NCI-H2171 (cell line): ENCODE measurements at places on chromosomes 4 and X.

GRCh38 chr4:163523791-163524365 lies 29.4 kb downstream of the TMA16 start:
- no peak for DNase-seq

DNA sequence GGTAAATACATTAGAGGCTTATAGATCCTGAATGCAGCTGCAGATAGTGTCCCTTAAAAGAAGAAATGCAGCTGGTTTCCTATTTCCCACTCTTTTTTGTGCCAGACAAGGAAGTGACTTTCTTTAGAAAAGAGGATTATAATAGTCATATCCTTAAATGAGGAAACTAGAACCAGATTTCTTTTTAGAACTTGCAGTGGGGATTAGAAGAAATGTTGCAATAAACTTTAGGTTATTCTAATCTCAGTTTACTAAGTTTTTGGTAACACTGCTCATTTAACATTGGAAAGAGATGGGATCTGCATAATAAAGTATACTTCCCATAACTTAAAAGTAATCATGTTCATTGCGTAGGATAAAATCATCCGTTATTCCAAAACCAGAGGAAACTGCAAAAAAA lies 101.9 kb downstream of the SLIT2 start:
- no peak for DNase-seq

DNA sequence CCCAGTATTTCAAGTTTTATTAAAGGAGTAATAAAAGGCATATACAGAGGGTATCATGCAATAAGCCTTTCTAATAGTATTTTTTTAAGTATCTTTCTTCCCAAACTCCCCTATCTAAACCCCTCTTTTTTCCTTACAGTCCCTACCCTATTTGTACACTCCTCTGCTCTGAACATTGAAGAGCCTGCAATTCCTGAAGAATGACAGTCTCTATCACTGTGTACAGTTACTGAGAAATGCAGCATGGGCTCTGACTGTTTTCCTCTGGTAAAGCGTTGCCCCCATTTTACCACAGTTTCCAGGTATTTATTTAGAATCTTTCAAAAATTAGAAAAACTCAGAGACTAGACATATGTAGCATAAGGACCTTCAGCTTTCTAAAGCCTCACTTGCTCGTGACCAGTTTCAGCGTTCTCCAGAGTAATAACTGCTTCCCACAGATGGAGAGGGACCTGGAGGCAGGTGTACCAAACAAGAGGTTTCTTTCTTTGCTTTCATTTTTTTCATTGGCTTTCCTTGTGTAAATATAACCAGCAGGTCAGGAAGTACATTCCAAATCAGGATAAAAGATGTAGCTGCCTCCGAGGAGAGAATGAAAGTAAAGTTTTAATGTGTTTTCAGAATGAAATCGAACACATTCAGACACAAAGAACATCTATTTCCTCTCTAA lies 230.8 kb downstream of the CFAP299 start:
- no peak for DNase-seq

- no peak for DNase-seq
These were observed 96.9 kb upstream of the GPRIN3 start for GRCh38 chr4:89404530-89404929.

DNA sequence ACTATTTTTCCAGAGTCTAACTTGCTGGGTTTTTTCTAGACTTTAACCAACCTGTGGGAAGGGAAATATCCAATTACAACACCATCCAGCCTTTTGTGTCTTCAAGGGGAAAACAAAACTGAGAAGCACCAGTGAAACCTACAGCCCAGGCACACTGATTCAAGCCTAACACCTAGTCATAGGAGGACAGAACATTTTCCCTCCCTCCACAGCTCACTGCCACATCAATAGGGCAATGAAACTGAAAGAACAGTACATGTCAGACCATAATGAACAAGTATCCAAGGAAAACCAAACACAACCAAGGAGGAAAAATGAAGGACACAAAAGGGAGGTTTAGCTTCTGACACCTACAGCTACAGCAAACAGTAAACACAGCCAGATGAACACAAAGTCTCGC lies 17.6 kb downstream of the MAGEA8 start:
- DNase-seq, result no peak

- DNase-seq, result no peak
These were observed 78.1 kb upstream of the TRIM2 start for GRCh38 chr4:153126137-153126536.

DNA sequence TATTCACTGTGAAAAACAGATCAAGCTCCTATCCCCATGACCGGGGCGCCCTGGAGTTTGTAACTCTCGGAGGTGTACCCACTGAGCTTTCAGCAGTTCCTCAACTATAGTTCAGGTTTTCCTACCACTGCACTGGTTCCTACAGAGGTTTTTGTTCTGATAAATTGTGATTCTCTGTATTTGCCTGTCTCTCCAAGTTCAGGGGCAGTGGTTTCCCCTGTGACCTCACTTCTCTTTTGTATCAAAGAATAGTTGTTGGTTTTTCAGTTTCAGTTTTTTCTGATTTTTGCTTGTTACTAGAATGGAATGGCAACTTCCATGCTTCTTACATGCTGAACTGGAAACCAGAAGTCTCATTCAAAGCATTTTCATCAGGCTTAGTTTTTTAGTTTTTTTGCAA lies 56.8 kb upstream of the PLS3 start:
- no peak for DNase-seq

GRCh38 chrX:11103751-11104150 lies 7.4 kb upstream of the HCCS start:
- no peak for DNase-seq

DNA sequence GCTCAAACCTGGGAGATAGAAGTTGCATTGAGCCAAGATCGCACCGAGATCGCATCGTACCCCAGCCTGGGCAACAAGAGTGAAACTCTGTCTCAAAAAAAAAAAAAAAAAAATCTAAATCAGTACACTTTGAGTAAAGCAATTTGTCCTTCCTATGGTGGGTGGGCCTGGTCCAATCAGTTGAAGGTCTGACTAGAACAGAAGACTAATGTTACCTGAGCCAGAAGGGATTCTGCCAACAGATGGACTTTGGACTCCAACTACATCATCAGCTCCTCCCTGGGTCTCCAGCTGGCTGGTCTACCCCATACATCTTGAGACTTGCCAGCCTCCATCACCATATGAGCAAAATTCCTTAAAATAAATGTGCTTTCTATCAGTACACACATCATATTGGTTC lies 155.2 kb downstream of the DHRSX start:
- no peak for DNase-seq

GRCh38 chrX:13515211-13515930 lies 54.0 kb upstream of the EGFL6 start:
- DNase-seq, result no peak

- no peak for DNase-seq
These were observed 54.2 kb upstream of the SPANXN3 start for GRCh38 chrX:143571521-143571920.

DNA sequence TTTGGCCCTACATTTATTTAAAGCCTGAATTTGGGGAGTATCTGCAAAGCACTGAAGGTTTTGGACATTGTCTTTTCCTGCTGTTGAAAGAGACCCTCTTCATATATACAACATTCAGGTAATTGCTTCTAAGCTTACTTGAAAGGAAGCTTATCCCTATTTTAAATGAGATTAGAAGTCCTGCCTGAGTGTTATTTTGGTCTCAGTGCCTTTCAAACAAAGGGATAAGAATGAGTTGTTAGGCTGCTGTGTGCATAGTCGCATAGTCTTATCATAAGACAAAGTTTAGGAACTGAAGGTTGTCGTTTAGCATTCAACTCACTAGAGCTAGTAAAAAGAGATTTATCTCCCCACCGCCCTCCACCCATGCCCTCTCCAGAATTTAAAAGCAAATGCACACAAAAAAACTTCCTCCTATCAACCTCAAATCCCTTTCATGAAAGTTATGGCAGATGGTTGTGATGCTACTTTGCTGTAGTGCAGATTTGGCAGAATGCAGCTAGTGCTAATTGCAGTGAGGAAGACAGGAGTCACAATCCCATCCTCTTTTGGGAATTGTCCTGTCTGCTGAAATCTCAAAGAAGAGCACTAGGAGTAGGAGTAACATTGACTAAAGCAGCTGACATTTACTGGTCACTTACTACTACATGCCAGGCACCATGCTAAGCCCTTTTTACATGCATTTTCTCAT lies 5.8 kb downstream of the HERC3 start:
- DNase-seq, result no peak

DNA sequence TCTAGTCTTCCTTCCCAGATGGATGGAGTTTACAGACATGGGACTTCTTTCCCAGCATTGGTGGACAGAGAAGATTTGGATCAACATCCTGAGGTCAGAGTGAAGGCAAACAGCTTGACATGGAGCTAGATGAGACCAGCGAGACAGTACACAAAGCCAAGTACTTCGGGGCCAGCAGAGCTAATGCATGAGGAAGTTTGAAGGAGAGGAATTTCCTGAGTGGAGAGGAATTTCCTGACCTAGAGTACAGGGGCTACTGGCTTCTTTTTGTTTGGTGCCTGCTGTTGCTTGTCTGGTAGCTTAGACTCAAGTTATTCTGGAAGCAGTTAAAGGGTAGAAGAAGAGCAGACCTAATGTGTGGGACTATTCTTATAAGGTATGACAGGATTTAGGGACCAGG lies 69.1 kb upstream of the EOLA2 start:
- no peak for DNase-seq

DNA sequence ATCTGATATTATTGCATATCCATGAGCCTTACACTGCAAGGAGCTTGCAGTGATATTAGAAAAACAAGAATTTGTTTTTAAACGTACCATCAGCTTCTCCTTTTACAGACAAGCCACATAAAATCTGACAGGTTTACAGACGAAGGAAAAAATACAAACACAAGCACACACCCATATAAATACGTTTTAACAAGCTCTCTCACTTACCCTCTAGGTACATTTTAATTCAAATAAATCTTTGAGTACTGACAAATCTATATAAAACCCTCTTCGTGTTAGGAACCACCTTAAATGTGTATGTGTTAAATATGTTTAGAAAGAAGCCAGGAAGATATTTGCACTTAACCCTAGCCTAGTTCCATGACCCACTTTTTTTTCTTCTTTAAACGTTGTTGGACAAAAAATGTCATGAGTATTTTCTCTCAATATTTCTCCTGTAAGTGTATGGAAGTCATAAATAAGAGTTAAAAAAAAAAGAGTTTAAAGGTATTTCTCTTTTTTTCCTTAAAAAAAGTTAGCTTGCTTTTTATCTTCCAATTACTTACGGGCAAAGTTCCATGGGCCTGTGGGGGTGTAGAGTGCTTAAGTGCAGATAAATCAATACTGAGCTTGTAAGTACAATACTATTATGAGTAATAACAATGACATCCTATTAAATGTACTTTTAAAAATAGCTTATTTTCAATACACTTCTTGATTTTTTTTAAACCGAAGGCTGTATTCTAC lies 1.5 kb downstream of the ARAP2 start:
- DNase-seq, result no peak

DNA sequence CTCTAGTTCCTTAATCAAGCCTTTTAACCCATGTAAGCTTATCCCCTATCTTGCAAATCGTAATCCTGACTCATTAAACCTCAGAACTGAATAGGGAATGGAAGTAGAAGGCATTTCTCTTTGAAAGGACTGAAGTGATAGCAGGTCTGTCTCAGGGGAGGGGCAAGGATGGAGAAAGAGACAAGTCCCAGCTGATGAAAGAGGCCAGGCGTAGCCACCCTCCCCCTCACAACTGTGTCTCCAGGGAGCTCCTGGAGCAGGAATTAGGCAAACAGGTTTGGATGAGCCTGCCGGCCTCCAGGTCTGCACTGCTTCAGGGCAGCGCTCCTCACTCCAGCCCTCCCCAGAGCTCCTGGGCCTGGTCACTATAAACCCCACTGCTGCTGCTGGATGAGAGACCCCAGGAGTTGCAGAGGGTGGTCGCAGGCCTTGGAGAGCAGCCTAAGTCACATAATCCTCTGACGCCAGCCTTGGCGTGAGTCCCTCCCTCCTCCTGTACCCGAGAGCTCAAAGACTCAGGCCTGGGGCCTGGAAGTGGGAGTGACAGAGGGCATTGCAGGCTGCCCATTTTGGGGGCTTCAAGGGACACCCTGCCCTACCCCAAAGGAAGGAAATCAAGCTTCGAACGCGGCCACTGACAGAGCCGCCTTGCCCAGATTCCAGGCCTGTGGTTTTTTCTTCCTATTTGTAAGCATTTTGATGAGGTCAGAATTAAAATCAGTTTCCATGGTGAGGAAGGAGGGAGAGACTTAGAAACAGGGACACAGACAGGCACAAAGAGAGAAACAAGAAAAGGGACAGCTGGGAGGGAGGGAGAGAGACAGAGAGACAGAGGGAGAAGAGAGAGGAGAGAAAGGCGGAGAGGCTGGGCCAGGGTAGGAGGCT lies 21.2 kb upstream of the MSX1 start:
- no peak for DNase-seq

DNA sequence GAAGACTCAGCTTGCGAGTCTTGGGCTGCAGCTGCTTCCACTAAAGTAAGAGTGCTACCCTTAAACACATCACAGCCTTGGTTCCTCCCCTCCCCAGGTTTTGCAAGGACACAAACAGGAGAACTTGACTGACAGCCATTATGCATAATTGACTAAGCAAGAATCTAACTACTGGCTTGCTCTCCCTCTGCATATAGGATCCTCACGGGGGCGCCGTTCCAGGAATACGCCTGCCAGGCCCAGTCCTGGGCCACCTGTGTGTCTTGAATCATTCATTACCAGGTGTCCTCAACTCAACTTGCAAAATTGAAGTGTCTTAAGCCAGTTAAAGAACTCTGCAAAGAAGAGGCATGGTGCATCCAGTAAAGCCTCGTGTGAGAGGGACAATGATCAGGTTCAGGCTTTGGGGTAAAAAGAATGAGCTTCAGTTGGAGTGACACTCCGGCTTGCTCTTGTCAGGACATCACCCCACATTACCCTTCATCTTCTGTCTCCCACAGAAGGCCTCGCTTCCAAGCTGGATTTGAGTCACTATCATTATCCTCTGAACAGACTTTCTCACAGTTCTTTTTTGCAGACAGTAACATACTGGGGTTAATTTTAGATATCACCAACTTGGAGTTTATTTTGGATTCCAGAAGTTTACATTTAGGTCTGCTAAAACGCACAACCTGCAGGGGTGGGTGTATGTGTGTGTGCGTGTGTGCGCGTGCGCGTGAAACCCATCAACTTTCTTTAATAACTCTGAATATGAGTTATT lies 273.5 kb upstream of the HS3ST1 start:
- DNase-seq, result no peak

GRCh38 chr4:183392377-183392776 lies 52.1 kb upstream of the CDKN2AIP start:
- DNase-seq, result no peak

DNA sequence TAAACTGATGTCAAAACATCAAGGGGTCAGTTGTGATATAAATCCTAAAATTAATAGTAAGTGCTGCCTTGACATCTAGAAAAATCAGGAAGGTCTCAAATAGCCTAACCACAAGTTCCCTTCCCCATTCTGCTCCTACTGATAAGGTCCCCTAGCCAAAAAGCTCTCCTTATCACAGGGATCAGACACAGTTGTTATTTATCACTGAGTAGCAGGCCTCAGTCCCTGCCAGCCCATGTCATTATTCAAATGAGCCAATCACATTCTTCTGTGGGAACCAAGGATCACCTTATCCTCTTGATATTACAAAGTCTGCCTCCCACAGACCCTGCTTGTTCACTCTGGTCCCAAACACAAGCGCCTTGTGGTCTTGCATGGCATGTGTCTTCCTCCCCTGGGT lies 23.3 kb upstream of the TMEM255A start:
- DNase-seq, result no peak

GRCh38 chr4:100062921-100063320 lies 112.8 kb upstream of the H2AZ1 start:
- DNase-seq, result no peak

- no peak for DNase-seq
These were observed 72.4 kb upstream of the ANXA10 start for GRCh38 chr4:168019921-168020320.
